Neural progenitor cell (in vitro differentiated cells): ENCODE measurements at places on chromosomes 1 and 21.

GRCh38 chr21:42498012-42498411 lies 2.0 kb upstream of the RSPH1 start:
- DNase-seq: no peak

GRCh38 chr1:209367061-209367772 lies 216.3 kb upstream of the CAMK1G start:
- DNase-seq: no peak

DNA sequence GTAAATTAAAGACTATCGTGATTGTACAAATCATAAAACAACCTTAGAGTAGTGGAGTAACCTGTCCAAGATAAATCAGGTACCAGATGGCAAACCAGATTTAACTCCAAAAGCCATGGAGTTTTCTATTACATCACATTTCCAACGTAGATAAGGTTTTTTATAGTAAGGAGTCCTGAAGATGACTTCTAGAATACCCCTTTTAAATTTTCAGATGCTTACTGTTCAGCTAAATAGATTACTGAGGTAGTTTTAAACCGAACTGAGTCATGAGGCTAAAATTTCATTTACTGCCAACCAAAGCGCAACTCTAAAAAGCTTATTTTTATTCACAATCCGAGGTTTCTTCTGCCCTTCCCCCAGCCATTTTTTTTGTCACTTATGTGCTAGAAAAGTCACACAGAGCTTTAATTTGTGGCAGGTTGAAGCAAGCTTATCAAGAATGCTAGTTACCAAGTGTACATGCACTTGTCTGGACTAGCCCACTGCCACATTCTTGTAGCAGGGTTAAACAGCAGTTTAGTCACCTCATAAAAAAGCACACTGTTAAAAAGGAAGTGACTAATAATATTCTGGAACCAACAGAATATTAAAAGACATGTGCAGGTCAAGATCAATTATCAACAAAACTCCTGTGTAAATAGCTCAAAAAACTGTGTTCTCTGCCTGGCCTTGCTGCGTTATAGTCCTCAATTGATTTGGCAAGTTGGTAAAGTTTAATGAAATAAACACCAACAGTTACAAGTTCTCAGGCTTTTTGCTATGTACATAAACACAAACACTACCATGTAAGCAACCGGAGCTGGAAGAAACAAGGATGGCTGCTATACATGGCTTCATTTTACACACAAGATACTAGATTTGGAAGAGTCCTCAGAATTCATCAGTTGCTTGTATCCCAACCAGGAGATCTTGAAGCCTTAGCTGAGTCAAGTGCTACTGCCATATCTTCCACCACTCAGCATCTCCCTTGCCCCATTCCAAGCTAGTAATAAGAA lies 180.3 kb upstream of the DMRTA2 start:
- DNase-seq: no peak

GRCh38 chr21:26798856-26799751 lies 46.1 kb downstream of the ADAMTS1 start:
- no peak for DNase-seq

DNA sequence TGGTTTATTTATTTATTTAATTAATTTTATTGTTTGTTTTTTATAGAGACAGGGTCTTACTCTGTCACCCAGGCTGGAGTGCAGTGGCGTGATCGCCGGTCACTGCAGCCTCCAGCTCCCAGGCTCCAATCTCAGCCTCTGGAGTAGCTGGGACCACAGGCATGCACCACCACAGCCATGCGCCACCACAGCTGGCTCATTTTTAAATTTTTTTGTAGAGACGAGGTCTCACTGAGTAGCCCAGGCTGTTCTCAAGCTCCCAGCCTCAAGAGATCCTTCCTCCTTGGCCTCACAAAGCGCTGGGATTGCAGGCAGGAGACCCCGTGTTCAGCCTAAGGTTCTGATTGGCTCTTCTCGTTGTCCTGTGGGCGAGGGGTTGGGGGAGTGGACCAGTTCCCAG lies 22.1 kb downstream of the UMODL1 start:
- no peak for DNase-seq

GRCh38 chr1:183611021-183611420 lies 20.8 kb upstream of the NCF2 start:
- DNase-seq: no peak

- no peak for DNase-seq
Measured at GRCh38 chr1:230926182-230926581, 52.5 kb downstream of the TTC13 start.

DNA sequence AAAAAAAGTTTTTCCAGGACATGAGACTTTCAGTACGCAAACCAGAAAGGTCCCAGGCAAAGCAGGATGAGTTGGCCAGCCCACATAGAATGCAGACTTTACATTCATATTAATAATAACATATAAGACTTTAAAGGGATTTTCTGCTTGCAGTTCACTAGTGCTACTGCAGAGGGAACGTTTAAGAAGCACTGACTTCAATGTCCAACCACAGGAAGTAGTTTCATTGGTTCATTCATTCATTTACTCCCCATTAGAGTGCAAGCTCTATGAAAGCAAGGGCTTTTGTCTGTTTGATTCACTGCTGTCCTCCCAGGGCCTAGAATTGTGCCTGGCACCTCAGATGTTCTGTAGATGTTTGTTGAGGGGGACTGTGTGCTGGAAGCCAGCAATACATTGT lies 11.8 kb upstream of the SERINC2 start:
- DNase-seq: no peak

- DNase-seq: no peak
Measured at GRCh38 chr1:221397141-221397540, 344.7 kb downstream of the DUSP10 start.

DNA sequence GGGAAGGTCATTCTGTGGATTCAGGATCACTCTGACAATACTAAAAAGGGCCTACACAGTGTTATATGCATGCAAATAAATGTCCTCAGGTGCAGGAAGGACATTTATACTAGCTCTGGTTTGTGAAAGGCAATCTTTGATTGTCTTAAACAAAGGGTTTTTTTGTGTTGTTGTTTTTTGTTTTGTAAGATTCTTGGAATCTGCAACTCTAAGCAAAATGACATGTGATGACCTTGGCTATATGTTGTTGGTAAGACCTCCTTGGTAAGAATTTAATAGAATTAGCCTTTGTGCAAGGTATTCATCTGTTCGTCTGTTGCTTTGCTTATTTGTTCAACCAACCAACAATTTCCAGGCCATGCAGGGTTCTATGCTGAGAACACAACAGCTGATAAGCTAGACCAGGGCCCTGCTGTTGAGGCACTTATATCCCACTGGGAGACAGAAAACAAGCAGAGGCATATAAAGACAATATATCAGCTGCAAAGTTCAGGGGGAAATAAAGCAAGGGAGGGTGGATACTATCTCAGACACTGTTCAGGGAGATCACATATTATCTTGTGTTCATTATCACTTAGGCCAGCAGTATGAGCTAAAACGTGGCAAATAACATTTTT lies 60.3 kb downstream of the FH start:
- no peak for DNase-seq

DNA sequence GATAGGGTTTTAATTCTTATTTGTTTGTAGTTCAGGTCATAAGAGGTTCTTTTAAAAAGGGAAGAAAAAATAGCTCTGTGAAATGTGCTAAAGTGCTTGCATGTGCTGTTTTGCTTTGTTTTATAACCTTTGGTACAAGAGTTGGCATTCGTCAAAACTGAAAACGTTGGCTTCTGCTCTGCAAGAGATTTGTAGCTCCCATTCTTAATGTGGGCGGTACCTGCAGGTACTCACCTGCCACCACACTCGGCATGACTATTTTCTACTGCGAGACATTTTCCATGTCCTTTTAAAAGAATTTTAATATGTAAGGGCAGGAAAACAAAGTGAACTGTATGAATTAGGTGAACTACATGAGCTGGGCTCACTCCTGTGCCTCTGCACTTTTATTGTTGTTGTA lies 92.6 kb downstream of the ADARB1 start:
- no peak for DNase-seq

DNA sequence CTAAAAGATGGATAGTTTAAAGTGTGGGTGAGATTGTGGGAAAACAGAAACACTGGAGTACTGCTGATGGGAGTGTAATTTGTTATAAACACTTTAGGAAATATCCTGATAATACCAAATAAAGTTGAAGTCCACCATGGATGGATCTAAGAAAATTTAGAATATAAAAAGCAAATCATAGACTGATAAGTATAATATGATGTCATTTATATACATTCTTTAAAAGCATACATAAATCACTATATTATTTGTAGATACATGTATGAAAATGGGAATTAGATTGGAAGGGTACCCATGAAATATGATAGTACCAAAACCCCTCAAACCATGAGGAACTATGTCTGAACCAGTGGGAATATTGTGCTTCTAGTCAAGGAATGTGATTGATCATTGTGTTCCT lies 7.9 kb downstream of the ZMPSTE24 start:
- no peak for DNase-seq

GRCh38 chr1:53473463-53473862 lies 14.3 kb downstream of the DMRTB1 start:
- DNase-seq: no peak

GRCh38 chr1:20192364-20192763 lies 6.0 kb upstream of the PLA2G2C start:
- DNase-seq: no peak

- no peak for DNase-seq
Measured at GRCh38 chr1:25799352-25799934, 550 bp upstream of the SELENON start.

DNA sequence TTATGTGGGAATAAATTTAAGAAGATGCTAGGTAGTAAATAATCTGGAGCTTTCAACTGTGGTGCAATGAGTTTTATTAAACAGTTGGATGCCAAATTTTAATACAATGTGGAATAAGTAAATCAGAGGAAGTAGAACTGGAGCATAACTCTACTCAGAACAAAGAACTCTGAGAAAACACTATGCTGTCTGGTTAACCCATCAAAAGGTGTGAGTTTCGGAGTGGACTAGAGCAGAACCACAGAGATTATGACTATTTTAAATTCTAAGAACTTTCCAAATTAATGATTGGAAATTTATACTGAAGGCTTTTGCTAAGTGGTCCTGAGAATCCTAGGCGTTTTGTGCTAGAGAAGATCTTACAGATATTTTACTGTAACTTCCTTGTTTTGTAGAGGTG lies 132.2 kb downstream of the NTMT2 start:
- DNase-seq: no peak

DNA sequence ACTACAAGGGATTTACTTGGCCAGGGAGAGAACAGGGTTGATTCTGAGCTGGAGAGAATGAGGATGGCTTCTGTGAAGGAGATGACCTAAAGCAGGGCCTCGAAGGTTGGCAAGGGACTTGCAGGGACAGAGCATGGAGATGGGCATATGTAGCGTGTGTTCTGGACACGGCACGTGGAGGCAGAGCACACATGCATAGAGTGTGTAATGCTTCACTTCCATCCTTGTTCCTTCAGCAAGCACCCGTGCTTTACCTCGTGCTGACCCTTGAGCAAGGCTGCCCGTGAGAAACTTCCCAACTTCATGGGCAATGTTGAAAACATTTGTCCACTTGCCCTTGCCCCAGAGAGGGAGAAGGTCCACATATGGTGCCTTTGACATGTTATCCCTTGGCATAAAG lies 33.1 kb downstream of the NFIA start:
- DNase-seq: no peak

GRCh38 chr1:85219853-85220610 lies 19.2 kb upstream of the SYDE2 start:
- DNase-seq: no peak

DNA sequence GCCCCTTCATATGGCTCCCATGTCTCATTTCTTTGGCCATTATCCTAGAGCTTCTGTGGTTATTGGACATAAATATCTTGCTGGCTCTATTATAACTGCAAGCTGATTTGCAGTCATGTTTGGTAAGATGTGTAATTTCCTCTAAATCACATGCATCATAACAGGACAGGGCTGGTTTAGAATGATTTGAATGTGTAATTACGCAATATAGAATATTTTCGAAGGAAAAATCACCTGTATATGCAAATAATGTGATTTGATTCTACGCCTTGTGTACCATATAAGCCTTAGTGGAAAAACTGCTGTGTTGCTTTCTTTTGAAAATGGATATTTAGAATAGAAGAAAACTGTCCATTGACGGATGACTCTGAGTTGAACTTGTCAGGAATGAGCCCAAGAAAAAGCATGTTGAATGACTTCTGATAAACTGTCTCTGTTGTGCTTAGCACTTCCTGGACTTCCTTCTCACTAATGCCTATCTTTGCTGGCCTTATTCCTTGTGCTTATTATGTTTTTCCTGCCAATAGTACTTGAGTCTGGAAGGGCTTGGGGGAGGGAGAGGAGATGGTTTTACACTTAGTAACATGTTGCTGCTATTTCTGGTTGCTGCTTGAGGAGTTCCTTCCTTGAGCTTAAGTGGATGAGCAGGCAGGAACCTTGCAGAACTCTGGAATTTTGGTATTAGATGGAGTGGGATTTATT lies 6.5 kb downstream of the CACHD1 start:
- no peak for DNase-seq

GRCh38 chr1:83512373-83513193 lies 486.3 kb downstream of the TTLL7 start:
- no peak for DNase-seq

DNA sequence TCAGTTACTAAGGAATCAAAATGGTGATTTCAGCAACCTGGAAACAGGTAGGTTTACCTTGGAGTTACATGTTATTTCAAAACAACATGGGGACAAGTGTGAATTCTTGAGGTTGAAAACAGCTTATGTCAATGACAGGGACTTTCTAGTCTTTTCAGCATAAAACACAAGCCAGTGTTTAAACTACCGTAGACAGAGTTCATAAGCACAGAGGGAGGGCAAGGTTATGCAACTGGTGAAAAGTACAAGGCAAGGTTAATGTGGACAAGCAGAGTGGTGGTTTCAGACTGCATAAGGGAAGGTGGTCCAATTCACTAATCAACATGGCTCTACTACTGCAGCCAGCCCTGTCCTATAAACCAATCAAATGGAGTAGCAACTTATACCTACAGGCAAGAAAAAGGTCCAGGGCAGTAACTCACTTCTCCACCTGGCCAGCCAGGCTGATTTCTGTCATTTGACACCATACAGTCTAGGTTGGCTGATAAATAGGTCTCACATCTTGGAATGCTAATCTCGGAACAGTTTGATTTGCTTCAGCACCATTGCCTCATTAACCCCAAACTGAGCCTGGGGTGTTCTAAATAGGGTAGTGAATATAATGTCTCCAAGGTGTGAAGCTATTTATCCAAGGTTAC lies 250.3 kb upstream of the PROX1 start:
- DNase-seq: no peak

DNA sequence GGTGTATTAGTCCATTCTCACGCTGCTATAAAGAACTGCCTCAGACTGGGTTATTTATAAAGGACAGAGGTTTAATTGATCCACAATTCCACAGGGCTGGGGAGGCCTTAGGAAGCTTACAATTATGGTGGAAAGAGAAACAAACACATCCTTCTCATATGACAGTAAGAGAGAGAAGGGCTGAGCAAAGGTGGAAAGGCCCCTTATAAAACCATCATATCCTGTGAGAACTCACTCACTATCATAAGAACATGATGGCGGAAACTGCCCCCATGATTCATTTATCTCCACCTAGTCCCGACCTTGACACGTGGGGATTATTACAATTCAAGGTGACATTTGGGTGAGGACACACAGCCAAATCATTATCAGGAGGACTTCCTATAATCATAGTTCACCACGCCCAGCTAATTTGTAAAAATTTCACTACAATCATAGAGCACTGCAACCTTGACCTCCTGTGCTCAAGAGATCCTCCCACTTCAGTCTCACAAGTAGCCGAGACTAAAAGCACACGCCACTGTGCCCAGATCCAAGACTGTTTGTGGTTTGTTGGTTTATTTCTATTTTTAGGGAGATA lies 164.9 kb downstream of the RERE start:
- no peak for DNase-seq
